Heart left ventricle (tissue), 16 donors: ENCODE measurements at places on chromosomes 4 and X.

DNA sequence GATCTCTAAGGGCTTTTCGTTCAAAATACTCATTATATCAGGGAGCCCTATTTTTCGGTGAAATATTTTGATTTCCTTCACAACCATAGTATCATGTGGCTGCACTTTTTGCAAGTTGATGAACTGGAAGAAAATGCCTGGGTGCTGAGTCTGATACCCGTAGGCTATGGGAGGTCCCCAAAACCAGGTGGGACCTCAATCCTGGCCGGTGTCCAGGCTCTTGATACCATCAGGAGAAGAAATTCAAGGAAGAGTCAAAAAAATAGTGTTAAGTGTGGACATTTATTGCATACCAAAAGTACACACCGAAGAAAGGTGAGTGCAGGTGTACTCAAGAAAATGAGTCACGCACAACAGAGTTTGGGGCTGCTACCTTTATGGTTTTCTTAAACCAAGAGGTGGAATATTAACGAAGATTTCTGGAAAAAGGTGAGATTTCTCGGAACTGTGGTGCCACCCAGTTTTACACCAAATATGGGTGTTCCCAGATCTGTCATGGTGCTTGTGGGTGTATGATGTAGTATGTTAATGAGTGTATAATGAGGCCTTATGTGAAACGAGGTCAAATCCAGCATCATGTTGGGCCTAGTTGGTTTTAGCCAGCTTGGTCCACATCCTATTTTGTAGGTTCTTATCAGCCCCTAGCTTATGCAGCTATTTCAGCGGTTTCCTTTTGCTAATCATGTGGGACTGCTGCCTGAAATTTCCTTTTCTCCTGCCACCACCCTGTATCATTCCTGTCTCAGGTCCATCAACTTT, 29.9 kb downstream of the VCX2 start:
- no peak for DNase-seq

DNA sequence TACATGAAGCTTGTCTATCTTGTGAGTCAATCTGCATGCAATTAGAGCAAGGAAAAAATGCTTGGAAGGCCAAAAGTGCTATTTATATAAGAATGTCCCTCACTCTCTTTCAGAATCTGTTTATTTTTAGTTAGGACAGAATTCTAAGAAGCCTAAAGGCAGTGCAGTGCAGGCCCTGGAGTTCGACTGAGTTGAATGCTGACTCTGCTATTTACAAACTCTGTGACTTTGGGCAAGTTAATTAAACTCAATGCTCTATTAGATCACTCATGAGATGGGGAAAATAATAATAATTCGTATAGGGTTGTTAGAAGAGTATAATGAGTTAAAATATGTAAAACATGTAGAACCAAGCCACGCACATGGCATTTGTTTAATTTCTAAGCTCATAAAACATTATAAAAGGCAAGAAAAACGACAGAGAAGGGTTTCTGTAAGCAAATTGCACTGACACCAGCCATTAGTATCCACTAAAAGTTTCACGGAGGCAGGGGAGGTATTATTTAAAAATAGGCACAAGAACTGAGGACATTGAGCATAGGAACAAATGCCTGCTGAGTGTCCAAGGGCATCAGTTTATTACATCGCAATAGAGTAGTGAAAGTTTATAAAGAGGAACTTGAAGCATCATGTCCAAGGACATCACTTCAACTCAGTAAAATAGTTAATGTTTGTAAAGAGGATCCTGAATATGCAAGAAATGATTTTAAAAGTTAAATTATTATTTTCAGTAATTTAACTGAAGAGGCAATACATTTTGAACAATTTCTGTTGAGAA, 115.0 kb upstream of the INPP4B start:
- DNase-seq = no peak

DNA sequence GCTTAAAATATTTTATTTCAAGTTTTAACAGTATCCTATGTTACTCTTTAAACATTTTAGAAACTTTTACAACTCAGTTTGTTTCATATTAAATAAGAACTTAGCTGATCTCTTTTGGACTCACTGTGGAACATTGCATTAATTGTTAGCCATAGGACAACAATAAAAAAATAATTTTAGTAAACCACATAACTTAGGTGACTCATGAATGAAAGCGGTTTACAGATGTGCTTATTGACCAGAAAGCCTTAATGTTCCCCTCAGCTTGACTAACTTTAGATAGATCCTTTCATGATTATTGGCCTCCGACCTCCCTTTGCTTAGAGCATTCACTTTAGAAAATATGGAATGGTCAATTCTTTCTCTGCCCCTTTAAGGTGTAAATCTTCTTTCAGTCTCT, 783.5 kb upstream of the MAGEB2 start:
- no peak for DNase-seq

DNA sequence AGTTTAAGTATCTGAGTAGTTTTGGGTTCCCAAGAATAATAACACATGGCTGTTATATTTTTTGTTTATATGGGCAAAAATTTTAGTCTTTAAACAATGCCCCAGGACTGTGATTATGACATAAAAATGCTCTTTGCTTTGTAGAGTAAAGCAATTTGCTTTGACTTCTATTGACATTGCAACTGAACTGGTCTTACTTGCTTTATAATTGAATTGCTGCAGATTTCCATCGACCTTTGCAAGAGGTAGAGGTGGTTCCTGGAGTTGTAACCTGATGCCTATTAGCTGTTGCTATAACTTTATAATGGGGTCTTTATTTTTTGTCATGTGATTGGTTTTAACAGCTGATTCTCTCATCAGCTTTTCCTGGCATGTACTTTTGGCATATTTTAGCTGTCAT, 302.9 kb downstream of the ARHGAP10 start:
- DNase-seq = no peak

- peak; percentile 80 for DNase-seq
Observed at GRCh38 chr4:95548738-95549245, at the start of gene UNC5C. TSS of gene UNC5C (minus strand) at chr4:95548973.
